ENCODE measurements at places on chromosomes 7 and 10.

DNA sequence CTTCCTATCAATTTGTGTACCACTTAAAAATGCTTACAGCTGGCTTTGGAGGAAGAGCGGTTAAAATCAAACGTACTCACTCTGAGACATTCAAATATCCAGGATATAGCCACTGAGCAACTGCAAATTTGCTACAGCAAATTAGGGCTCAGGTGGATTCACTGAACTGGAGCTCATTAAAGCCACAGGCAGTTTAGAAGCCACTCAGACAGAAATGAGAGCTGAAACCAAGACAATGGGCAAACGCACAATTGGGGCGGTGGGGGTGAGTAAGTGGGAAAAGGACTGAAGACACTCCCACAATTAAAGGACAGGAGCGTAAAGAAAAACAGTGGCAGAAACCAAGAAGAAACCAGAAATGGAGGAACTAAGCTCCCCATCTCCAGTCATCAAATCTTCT, 20.5 kb downstream of the MPP7 start:
- DNase-seq, result no peak

- DNase-seq, result no peak
Observed at GRCh38 chr10:30017556-30017955, 41.8 kb downstream of the JCAD start.

DNA sequence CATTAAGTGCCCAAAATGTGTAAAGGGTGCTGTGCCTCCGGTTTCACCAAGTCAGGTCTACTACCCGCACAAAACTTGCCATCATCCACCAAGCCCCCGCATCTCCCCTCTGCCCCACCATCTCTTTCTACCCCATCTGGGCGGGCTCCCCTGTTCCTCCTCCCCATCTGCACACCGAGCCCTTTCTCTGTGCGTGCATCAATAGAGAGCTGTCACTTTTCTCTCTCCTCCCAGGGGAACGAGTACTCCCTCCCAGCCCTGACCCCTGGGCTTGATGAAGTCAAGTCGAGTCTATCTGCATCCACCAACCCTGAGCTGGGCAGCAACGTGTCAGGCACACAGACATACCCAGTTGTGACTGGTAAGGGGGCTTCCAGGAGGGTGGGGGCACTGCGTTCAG, 63.5 kb downstream of the PAX2 start:
- no peak for DNase-seq

GRCh38 chr7:94556028-94556427, 46.4 kb downstream of the CASD1 start:
- no peak for DNase-seq

DNA sequence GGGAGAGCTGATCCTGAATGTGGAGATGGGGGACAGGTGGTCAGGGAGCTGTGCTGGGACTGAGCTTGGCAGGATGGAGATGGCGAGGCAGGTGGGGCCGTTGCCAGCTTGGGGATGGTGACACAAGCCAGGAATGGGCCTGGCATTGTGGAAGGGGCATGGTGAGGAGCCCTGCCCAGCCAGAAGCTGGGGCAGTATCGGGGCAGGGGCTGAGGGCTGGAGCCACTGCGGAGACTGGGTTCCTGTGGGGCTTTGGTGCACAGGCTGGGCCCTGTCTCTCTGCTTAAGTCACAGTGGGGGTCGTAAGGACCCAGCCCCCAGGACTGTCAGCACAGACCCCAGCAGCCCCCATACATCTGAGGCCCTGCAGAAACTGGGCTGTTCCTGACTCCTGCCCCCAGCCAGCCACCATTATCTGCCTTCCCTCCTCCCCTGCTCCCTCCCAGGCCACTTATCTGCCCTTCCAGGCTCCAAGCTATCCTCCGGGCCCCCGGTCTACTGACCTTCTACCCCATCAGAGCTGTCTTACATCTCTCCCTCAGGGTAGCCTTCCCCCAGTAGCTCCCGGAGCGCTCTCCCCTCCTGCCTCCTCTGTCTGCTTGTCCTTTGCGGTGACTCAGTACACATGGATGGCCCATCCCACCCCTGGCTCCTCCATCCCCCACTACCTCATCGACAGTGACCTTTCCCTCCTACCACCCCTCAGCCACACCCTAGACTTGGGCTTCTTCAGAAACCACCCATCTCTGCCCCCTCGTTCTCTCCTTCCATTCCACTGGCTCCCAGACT, 44.2 kb downstream of the PPIF start:
- DNase-seq, result no peak

DNA sequence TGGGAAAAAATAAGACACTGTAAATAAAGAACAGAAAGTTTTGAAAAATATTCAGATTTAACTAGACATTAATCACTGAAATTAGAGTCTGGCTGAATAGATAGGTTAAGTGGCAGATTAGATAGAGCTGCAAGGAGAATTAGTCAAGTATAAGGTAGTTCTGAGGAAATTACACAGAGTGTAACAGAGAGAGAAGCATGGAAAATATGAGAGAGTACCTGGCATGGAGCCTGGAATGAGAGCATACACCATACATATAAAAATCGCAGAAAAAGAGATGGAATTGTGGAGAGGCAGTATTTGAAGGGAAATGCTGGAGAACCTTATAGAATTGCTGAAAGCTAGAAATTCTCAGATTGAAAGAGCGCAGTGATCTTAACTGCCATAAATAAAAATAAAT, 46.9 kb downstream of the ZNRF2 start:
- DNase-seq, result no peak

GRCh38 chr7:138478499-138478908, 18.4 kb downstream of the TRIM24 start:
- DNase-seq, result no peak

DNA sequence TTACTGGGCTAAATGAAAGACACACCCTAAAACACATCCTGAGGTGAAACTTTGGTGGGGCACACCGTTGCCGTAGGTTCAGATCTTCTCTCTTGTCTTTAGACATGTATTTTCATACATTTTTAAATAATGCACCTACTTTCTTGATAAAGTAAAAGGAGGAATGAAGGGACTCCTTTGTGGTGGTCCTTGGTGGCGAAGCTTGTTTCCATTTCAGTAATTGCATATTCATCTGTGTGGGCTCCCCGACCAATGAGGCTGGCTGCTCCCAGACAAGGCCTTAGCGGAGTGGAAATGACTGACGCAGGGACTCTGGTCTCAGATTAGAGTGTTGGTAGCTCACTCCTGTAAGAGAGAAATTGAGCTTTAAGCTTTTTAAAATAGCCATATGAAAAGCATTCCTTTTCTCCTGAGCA, 815 bp downstream of the CCSER2 start:
- no peak for DNase-seq

GRCh38 chr10:839550-840205, 91.8 kb downstream of the LARP4B start:
- no peak for DNase-seq

DNA sequence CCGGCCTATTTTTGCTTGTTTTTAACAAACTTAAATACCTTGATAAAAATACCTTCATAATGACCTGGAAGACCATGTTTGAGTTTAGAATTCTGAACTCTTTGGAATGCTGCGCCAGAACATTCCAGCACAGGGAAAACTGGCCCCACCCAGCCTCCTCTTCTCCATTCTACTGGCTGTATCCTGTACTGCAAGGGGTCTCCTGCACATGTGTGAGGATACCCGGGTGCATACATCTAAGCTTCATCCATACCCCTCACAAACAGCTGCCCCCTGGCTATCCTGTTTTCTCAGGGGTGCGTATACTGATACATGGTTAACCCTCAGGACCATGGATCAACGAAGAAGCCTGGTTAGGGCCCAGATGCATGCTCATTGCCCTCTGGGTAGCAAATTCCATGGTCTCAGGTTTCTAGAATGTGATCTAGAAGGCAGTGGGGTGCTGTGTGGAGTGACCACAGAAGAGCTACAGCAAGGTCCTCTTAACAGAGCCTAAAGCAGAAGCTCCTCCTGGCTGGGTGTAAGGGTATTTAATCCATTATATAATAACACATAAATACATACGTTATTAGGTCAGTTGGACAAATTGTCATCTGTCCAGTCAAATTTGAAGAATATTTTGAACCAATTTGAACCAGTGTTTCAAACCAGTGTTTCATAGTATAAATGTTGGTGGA, 26.1 kb downstream of the HACD1 start:
- no peak for DNase-seq

GRCh38 chr10:36236341-36236740, 594.2 kb upstream of the FZD8 start:
- no peak for DNase-seq

DNA sequence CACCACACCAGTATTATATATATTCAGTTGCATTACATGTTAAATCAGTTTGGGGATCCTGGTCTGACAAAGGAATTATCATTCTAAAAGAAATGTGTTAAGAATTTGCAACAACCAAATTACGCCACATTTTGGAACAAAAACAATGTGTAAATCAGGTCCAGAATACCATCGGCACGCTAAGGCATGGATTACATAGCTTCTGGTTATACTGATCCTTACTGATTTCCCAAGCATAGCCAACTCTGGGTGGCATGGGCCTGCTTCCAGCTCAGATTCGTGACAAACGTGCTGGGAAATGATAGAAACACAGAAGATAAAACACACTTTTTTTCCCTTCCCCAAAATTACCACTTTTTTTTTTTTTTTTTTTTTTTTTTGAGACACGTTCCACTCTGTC, 660.0 kb downstream of the SORCS1 start:
- no peak for DNase-seq

DNA sequence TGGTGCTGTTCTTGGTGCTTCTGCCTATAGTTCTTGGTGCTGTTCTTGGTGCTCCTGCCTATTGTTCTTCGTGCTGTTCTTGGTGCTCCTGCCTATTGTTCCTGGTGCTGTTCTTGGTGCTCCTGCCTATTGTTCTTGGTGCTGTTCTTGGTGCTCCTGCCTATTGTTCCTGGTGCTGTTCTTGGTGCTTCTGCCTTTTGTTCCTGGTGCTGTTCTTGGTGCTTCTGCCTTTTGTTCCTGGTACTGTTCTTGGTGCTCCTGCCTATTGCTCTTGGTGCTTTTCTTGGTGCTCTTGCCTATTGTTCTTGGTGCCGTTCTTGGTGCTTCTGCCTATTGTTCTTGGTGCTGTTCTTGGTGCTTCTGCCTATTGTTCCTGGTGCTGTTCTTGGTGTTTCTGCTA, 71.1 kb downstream of the PTPRN2 start:
- no peak for DNase-seq

- DNase-seq, result no peak
Observed at GRCh38 chr7:74525881-74526280, 72.2 kb downstream of the GTF2IRD1 start.

DNA sequence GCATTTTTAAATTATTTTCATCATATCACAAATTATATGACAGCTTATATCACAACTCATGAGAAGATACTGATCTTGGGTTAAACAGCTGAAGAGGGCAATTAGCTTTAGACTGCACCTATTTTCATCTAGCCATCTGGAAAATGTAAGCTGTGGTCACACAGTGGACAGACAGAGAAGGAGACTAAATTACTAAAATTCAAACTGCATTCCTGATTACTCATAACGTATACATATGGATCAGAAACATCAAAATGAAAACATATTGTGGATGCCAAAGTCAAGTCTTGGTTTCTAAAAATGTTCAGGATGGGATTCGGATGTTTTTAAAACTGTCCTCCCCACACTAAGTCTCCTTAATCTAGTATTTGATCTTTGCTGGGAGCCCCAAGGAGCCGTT, 6.6 kb downstream of the BBIP1 start:
- peak; percentile 70 for DNase-seq

GRCh38 chr10:119640875-119641526, 10.2 kb upstream of the BAG3 start:
- no peak for DNase-seq

DNA sequence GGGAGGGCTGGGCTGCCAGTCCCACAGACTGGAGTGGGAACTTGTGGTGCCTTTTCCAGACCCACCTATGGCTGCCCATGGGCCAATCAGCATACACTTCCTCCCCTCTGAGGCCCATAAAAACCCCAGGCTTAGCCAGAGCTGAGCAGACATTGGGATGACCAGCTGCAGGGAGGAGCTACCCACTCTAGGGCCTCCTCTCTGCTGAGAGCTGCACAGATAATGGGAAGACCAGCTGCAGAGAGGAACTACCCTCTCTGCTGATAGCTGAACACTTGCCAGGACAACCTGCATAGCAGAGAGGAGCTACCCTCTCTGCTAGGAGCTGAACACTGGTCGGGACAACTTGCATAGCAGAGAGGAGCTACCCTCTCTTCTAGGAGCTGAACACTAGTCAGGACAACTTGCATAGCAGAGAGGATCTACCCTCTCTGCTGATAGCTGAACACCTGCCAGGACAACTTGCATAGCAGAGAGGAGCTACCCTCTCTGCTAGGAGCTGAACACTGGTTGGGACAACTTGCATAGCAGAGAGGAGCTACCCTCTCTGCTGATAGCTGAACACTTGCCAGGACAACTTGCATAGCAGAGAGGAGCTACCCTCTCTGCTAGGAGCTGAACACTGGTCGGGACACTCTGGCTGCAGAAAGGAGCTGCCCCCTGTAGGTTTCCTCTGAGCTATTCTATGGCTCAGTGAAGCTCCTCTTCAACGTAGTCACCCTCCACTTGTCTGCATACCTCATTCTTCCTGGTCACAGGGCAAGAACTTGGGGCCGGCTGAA, 88.3 kb upstream of the CACUL1 start:
- DNase-seq, result no peak

DNA sequence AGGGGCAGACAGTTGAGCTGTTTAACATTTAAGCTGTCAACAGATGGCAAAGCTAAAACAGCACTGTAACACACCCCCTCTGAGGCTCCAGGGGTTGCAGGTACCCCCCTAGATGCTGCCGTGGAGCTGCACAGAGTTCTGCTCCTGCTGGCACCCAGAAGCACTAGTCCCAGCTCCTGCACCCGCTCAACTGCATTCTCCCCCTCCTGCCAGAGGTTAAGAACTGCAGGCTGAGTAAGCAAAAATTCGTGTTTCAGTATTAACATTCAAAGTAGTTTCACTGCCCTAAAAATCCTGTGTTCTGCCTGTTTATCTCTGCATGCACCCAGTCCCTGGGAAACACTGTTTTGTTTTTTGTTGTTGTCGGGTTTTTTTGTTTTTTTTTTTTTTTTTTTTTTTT, 790.8 kb upstream of the KCND2 start:
- no peak for DNase-seq

DNA sequence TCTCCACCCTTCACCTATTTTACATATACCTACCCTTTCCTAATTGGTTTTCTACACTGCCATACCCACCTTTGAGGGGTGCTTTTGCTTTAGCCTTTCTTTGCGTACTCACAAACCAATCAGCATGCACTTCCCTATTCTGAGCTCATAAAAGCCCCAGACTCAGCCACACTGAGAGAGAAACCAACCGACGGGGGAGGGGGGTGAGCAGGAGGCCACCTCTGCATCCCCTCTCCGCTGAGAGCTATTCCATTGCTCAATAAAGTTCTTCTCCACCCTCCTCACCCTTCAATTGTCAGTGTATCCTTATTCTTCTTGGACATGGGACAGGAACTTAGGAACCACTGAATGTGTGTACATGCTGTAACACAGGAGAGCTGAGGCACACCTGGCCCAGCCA, 9.0 kb upstream of the FKBP9 start:
- no peak for DNase-seq

DNA sequence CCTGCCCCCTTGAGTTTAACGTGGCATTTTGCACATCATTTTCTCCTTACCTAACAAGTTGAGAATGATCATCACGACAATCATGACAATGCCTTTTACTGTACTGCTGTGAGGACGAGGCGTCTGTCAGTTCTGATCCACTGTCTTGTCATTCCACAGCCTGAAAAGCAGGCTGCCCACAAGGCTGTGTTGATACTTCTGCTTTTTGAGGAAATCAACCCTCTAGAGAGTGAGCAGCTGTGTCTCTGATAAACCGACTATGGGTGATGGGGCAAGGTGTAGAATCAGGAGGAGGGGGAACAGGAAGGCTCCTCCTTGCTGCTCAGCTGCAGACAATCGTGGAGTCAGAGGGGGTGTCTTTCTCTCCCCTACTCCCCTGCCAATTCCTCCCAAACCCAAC, 30.6 kb upstream of the C10orf120 start:
- DNase-seq, result no peak

GRCh38 chr10:130483691-130484467, 347.7 kb downstream of the GLRX3 start:
- no peak for DNase-seq

Data from AG04449 (cell line).